NB4 (cell line): ENCODE measurements at places on chromosomes 2 and 18.

- DNase-seq = no peak
These were observed 53.3 kb downstream of the IL1R2 start for GRCh38 chr2:102044967-102045489.

DNA sequence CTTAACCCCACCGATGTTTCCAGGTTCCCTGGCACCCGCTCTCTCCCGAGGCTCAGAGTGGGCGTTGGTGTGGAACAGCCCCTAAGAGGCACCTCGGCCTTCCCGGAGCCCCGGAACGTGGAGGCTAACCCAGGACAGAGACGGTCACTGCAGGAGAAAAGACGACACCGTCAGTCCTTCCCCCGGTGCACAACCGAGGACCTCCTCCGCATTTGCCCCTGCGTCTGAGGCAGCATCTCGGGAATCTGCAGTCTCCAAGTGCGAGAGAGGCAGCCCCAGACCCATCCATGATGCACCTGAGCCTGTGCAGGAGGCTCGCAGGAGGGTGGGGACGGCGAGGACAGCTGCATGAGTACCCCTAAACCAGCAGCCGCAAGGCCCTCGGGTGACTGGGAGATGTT, 204.9 kb upstream of the SALL3 start:
- DNase-seq = no peak

DNA sequence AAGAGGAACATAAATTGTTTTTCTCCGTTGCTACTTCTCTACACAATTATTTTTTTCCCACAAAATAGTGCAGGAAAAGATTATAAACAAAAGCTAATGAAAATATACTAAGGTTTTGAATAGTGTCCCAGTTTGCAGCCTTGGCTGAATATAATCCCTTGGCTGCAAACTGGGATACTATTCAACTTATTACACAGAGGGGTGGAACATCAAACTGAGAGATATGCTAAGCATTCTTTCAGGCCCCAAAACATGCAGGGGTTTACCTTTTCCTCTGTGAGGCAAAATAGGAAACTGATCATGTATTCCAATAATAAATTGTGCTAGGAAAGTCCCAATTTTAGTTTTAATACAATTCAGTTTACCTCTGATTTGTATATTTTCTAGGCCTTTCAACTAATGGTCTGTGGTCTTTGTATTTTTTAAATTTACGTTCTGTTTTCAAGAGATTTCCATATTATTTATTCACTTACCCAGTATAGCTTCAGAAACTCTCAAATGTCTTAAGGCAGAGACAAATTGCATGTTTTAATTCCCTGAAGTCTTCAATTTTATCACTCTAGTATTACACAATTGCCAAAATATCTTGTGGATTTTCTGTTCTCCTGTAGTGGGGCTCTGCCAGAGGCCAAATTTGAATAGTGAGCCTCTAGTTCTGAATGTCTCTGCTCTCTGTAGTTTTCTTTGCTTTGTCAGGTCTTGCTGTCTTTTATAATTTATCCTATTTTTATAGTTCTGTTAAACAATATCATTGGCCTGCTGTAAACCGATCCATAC, 63.9 kb downstream of the PPP1R1C start:
- DNase-seq = no peak

GRCh38 chr18:47317824-47318508, 66.5 kb upstream of the SKOR2 start:
- DNase-seq = no peak

DNA sequence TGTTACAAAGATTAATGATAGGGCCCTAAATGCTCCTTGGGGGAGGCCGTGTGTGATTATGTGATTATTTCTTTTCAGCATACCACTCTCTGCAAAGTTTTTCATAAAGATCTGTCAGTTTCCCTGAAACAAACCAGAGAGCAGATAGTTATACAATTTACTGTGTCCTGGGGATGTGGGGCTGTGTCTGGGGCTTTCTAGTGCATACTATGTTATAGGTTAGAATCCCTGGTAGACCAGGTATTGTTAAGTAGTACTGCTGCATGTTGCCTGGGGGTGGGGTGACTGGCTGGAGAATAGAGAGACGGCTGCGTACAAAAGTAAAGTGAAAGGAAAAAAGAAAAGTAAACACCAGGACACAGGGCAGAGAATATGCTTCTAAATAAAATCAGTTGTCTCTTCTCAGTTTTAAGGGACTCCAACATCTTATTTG, 3.3 kb upstream of the CCBE1 start:
- DNase-seq = no peak
